Upper lobe of left lung (tissue), 6 donors: ENCODE measurements at places on chromosomes 16 and 17. TPM values are rescaled to one million over a fixed set of nuclear protein-coding genes. Genes with fewer than 3 reads are reported as not detected.
A peak's percentile ranks its signal among the peaks of the same experiment; 100 is the strongest.

GRCh38 chr16:57611181-57611580, 17.2 kb upstream of the ADGRG1 start:
- no peak for DNase-seq

- DNase-seq, result peak; percentile 45
These were observed 43.8 kb downstream of the NDEL1 start for GRCh38 chr17:8479431-8479947.

DNA sequence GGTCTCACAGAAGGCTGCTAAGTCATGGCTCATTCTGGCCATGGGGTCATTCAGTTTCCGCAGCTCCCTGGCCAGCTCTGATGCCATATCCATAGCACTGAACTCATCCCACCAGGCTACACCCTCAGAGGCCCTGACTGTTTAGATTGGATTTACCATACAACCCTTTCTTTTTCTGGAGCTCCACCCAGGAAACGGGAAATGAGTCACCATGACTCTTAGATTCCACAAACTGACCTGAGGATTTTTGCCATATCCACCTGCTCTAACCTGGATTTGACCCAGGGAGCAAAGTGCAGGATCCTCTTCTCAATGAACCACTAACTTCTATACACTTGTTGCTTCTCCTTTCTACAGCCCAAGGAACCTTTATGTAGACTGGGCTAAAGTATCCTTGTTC, 20.3 kb upstream of the CALB2 start:
- DNase-seq, result no peak

PTX4 gene
- 0.30 TPM for total RNA-seq

KCNH6 gene
- not detected for total RNA-seq

- peak; percentile 80 for DNase-seq
These were observed 1.4 kb downstream of the RFNG start for GRCh38 chr17:82050152-82050760.

TM4SF5 gene
- not detected for total RNA-seq

DNA sequence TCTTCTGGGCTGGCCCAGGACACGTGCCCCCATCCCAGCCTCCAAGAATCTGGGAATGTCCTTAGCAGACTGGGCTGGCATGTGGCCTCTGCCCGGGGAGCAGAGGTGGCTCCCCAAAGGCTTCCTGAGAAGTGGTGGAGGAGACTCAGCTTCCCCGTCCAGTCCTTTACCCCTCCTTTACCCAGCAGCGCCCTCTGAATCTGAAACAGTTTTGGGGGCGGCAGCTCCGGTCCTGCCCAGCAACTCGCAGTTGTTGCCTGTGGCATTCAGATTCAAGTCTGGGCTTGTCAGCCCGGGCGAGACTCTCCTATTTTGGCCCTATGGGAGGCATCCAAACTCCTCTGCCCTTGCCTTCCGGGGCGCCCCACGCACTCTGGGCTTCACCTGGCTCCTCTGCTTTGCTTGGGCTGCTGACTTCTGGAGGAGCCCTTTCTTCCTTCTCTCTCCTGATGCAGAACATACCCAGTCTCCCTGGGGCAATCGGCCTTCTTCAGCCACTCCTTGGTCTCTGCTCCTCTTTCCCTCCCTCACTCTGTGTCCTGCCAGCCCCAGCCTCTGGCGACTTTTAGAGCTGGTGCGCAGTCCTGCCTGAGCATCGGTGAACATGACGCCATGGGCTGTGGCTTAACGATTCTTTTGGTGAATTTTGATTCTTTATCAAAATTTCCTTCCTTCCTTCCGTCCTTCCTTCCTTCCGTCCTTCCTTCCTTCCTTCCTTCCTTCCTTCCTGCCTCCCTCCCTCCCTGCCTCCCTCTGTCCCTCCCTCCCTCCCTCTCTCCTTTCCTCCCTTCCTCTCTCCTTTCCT, 55.2 kb downstream of the CMIP start:
- DNase-seq, result no peak

DNA sequence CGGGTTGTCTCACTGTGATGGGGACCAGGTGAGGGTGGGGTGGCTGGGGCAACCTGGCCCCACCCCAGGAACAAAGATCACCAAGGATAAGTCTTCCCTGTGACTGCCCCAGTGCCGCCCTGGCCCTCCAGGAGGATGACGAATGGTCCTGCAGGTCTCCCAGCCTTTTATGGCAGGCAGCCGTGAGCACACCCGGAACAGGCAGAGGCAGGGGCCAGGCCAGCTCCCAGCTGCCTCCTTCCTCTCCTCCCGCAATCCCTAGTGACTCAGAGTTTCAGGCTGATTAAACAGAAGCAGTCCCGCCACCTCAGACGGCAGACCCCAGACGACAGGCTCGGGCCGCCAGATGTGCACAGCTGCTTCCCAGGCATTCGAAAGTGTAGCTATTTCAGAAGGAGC, 13.3 kb downstream of the JUP start:
- peak; percentile 87 for DNase-seq

AMZ2 gene
- 50.0 TPM for total RNA-seq

NGFR gene
- total RNA-seq, result 1.3 TPM

PDE6G gene
- total RNA-seq, result not detected

GRCh38 chr16:66263973-66264310, 102.5 kb upstream of the CDH5 start:
- DNase-seq, result no peak

DNA sequence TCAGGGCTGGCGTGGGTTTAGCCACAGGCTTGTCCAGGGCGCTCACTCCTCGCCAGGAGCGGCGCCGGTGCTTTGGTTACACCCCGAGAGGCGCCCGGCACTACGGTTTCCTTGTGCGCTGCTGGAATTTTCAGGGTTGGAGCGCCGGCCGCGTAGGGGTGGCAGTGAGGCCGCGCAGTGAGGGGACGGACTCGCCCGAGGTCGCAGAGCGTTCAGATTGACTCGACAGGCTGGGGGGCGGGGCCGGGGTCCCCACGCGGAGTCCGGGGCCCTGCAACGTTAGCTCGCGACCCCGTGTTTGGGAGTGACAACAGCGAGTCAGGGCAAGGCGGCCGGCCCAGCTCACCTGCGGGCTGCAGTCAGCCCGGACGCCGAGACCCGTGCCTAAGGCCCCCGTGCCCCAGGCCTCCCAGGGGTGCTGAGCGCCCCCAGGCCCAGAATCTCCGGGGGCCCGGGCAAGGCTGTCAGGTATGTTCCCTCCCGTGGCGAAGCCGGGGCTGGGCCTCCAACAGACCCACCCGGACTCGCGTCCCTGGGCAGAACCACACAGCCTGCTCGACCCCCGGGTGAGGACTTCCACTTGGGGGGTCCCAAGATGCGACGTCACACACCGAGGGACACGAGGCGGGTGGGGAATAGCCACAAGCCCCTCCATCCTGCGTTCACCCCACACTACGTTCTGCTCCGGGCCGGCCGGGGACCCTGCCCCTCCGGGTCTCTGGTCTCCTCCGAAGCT, 1.3 kb upstream of the ACTG1 start:
- peak; percentile 62 for DNase-seq

DNA sequence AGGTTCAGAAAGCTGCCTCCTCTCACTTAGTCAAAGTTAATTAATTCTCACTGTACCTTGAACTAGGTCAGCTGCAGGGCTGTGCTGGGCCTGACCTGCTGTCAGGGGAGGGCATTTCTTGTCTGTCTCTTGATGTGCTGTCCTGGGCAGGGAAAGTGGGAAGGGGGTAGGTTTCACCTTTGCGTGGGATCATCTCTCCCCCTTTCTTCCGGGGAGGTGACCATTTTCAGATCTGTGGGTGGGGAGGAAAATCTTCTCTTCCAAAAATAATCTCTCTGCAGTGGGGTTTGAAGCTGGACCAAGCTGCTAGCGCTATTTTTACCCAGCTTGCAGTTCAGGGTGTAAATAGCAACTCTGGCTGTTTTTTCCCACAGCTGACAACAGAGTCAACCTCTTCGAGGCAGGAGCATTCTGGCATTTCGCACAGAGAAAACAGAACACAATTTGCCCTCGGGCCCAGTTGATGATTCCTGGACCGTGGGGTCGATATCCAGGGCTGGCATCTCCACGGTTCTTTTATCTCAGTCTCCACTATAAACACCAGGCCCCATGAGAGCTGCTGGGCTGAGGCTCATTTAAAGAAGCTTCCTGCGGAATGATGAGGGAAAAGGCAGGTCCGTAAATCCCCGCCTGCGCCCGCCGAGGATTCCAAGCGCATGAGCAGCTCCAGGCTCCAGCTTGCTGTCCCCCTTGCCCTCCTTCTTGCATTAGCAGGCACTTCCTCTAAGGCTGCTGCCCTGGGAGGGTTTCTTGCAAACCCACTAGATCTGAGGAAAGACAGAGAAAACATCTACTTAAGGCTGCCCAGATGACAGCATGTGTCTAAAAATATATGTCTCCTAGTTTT, 93.9 kb downstream of the YPEL2 start:
- DNase-seq, result peak; percentile 56

SULT1A2 gene
- total RNA-seq, result 19.9 TPM

DNA sequence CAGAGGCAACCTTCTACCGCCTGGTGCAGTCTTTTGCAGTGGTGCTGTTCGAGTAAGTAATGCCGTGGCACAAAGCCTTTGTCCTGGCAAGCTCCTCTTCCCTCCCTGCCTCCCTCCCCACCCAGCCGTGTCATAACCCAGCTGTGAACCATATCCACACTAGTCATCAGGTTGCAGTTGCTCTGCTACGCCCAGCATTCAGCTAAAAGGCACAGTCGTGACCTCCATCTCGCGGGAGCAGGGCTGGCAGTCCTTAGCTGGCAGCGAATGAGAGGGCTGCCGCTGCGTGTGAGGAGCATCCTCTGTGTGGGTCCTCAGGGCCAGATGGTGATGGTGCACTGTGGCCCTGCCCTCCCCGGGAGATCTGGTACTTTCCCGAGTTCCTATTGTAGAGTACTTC, 39.3 kb downstream of the CIBAR2 start:
- DNase-seq, result no peak

DNA sequence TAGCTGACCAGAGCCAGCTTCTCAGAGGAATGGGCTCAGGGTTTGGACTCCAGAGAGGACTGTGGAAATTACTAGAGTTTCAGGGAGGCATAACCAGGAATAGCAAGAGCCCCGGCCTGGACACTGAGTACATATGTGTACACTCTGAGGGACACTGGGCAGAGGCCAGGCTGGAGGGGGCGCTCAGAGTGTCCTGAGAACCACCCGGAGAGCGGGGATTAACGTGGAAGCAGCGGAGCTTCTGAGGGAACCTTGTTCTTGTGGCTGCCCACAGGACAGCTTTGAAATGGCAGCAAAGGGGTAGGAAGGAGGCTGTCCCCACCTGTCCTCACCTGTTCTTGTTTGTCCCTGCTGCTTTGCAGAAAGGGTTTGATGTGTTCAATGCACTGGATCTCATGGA, 27.8 kb downstream of the PLCD3 start:
- no peak for DNase-seq

- DNase-seq, result no peak
These were observed 643.2 kb downstream of the WWOX start for GRCh38 chr16:78742501-78743283.

NUBP2 gene
- total RNA-seq, result 54.3 TPM

- DNase-seq, result no peak
These were observed 93.5 kb upstream of the HSBP1 start for GRCh38 chr16:83714286-83714685.

COG8 gene
- 35.4 TPM for total RNA-seq

DNA sequence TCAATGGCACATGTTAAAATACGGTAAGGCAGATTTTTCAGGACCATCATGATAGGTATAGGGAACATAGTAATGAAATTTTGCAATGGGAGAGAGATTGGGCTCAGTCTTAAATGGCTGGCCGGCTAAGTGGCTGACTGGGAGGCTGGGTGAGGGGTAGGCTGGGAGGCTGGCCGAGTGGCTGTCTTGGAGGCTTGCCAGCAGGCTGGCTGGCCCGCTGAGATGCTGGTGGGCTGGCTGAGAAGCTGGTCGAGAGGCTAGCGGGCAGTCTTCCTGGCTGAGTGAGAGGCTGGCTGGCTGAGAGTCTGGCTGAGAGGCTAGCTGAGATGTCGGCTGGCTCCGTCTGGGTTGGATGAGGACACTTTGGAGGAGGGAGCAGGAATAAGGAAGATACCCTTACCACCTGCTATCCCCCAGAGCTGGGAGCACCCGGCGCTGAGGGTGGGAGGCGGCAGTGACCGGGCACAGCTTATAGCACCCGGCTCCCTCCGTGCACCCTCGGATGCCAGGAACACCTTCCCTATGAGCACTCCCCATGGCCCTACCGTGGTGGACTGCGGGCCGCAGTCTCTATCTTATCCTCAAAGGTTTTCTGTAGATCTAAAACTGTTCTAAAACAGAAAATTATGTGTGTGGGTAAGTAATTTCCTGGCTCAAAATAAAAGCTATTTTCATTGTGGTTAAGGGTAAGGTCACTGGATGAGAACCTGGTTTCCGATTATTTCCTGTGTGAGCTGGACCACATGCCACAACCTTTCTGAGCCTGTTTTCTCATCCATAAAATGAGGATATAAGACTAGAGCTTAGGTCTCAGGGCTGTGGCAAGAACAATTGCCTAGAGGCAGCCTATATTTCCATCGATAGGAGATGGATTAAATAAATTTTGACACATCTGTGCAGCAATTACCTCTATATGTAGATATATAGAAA, 34.5 kb upstream of the TMC5 start:
- DNase-seq, result peak; percentile 89
